ENCODE measurements at places on chromosomes 6 and 20. TPM values are rescaled to one million over a fixed set of nuclear protein-coding genes. Genes with fewer than 3 reads are reported as not detected.

Gene TMC2
- total RNA-seq: not detected

- H3K4me1 ChIP-seq: peaks cover 49% of the 10 kb centered on the region
- H3K27me3 ChIP-seq: no peaks in the 10 kb centered on the region
- DNase-seq: peak; percentile 86
- H3K27ac ChIP-seq: no peak overlapping the region
These were observed 15.0 kb downstream of the ZNF217 start for GRCh38 chr20:53578492-53579222.

GRCh38 chr20:34791289-34792020 is 34.0 kb downstream of the NCOA6 start:
- no peak overlapping the region for H3K4me3 ChIP-seq
- no peak overlapping the region for H3K27ac ChIP-seq
- no peak for DNase-seq

DNA sequence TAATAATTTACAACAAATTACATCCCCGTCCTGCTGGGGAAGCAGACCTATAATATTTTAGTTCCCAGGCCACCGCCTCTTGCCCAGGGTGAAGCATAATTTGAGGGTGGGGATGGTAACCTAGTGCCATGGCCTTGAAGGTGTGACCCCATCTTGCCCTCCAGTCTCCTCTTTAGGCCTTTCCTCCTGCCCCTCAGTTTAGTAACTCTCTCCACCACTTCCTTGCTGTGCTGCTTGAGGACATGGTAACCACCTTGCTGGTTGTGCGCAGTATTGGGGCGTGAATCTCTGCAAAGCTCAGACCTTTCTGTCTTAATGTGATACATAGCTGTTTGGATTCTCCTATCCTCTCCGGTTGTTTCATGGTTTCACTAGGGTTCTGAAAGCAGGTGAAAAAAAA is 16.6 kb downstream of the SNX9 start:
- no peak overlapping the region for H3K4me3 ChIP-seq
- no peak overlapping the region for H3K27ac ChIP-seq
- H3K27me3 ChIP-seq: no peaks in the 10 kb centered on the region
- DNase-seq: no peak
- H3K36me3 ChIP-seq: no peaks in the 10 kb centered on the region

DNA sequence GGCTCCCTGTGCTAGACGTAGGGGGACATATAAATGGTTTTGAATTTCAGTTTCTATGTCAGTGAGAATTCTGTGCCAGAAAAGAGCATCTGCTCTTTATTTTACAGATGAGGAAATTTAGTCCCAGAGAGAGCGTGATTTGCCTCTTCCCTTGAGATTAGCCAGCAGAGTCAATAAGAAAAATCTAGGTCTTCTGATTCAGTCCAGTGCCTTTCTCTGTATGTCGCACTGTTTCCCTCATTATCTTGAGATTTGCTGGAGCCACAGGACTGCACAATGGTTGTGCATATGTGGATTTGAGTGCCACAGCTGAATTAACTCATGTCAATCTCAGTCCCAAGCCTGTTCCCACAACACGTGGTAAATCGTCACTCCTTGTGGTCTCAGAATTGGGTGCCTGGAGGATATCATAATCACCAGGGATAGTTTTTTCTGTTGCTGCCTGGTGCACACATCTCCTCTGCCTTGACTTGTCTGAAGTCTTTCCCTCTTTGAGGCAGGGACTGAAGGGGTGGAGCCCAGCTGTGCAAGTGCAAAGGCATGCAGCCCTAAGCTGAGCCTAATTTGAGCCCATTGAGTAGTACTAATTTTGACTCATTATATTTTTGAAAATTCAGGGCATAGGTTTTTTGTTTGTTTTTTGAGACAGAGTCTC is 276.7 kb downstream of the SOX4 start:
- no peak overlapping the region for H3K4me3 ChIP-seq
- no peaks in the 10 kb centered on the region for H3K27me3 ChIP-seq
- H3K4me1 ChIP-seq: no peaks in the 10 kb centered on the region
- no peak overlapping the region for H3K27ac ChIP-seq
- DNase-seq: no peak

Gene CPXM1
- total RNA-seq: 4.9 TPM

DNA sequence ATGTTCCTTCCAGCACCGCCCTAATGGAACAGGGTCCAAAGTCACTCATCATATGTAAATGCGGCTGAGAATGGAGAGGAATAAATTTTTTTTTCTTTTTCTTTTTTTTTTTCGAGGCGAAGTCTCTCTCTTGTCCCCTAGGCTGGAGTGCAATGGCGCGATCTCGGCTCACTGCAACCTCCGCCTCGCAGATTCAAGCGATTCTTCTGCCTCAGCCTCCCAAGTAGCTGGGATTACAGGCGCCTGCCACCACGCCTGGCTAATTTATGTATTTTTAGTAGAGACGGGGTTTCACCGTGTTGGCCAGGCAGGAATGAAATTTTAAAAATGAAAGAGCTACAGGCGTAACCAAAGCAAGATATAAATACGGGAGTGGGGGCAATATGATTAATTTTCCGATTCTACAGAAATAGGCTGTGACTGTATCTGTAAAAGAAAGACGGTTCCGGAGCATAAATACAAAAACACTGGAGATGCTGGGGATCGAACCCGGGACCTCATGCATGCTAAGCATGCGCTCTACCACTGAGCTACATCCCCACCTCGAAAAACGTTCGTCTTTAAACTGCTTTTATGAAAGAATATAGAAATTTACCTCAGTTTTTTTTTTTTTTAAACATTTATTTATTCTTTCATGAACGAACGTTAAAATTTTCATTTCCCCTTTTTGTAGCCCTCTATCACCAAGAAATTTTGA is 132.2 kb downstream of the GPX5 start:
- peaks cover 9% of the 10 kb centered on the region for H3K4me1 ChIP-seq
- peak; percentile 69 for DNase-seq
- no peak overlapping the region for H3K4me3 ChIP-seq
- no peaks in the 10 kb centered on the region for H3K36me3 ChIP-seq
- no peaks in the 10 kb centered on the region for H3K27me3 ChIP-seq
- no peak overlapping the region for H3K27ac ChIP-seq

- no peaks in the 10 kb centered on the region for H3K27me3 ChIP-seq
- no peak for DNase-seq
- no peak overlapping the region for H3K4me3 ChIP-seq
- no peak overlapping the region for H3K27ac ChIP-seq
- no peaks in the 10 kb centered on the region for H3K4me1 ChIP-seq
- no peaks in the 10 kb centered on the region for H3K36me3 ChIP-seq
These were observed 218.3 kb upstream of the FLRT3 start for GRCh38 chr20:14555676-14556075.

DNA sequence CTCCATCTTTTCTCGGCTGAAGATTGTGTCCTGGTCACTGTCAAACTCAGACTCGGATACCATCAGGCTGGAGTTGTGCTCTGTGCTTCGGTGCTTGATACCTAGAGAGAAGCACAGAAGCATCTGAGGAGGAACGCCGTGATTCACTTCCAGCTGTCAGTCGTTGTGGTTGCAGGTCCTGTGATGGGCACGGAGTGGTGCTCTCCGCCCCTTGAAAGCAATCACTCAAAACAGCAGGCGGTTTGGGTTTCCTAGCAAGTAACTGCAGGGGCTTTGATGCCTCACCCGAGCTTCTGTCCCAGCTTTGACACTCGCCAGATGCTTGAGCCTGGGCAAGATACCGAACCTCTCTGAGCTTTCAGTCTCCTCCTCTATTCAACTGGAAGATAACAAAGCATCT is 52.5 kb downstream of the ALDH5A1 start:
- H3K36me3 ChIP-seq: no peaks in the 10 kb centered on the region
- DNase-seq: no peak
- H3K27ac ChIP-seq: no peak overlapping the region
- H3K27me3 ChIP-seq: no peaks in the 10 kb centered on the region
- no peaks in the 10 kb centered on the region for H3K4me1 ChIP-seq
- no peak overlapping the region for H3K4me3 ChIP-seq

DNA sequence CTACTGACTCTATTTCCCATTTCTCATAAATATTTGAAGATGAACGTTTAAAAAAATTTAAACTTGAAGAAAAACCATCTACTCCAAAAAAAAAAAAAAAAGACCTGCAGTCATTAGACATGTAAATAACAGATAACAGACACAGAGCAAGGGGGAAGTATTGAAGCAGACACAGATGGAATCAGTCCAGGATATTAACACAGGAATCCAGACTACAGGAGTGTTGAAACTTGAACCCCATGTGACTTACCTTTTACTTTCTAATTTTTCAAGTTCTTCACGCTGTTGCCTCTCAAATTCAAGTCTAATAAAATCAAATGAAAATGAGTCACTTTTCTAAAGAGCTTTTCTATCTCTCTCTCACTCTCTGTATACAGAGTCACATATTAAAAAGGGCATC is 191.8 kb downstream of the KIF16B start:
- H3K4me1 ChIP-seq: no peaks in the 10 kb centered on the region
- no peaks in the 10 kb centered on the region for H3K27me3 ChIP-seq
- H3K4me3 ChIP-seq: no peak overlapping the region
- H3K27ac ChIP-seq: no peak overlapping the region
- H3K36me3 ChIP-seq: peaks cover 3% of the 10 kb centered on the region
- no peak for DNase-seq

DNA sequence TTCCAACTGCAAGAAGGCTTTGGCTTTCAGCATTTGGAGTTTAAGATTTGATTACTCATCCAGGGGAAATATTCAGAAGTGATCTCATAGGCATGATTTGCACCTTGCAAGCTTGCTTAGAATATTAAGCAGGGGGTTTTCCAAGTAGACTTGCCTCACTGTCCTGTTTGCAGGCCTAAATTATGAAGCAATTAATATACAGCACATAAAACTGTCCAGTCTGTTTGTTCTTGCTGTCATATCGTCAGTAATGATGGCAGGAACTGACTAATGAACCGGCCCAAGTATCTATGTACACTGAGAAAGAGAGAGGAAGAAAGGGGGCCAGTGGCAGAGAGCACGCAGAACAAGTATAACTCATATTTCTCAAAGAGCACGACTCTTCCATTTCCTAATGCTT is 212.5 kb upstream of the SUPT3H start:
- peak overlapping the region; percentile 42 for H3K27ac ChIP-seq
- DNase-seq: no peak
- peaks cover 17% of the 10 kb centered on the region for H3K4me1 ChIP-seq
- H3K27me3 ChIP-seq: no peaks in the 10 kb centered on the region
- no peaks in the 10 kb centered on the region for H3K36me3 ChIP-seq

GRCh38 chr6:146985111-146985510 is 219.1 kb upstream of the STXBP5 start:
- no peak overlapping the region for H3K27ac ChIP-seq
- no peak overlapping the region for H3K4me3 ChIP-seq
- H3K4me1 ChIP-seq: no peaks in the 10 kb centered on the region
- H3K36me3 ChIP-seq: no peaks in the 10 kb centered on the region
- DNase-seq: no peak

- H3K4me3 ChIP-seq: no peak overlapping the region
- H3K27ac ChIP-seq: no peak overlapping the region
- peaks cover 33% of the 10 kb centered on the region for H3K4me1 ChIP-seq
- no peaks in the 10 kb centered on the region for H3K36me3 ChIP-seq
- DNase-seq: peak; percentile 85
These were observed 282.1 kb downstream of the UST start for GRCh38 chr6:149028767-149029405.

Gene SUMO4
- total RNA-seq: 1.3 TPM

GRCh38 chr6:142292166-142292924 is 9.5 kb upstream of the ADGRG6 start:
- H3K27me3 ChIP-seq: no peaks in the 10 kb centered on the region
- H3K27ac ChIP-seq: no peak overlapping the region
- no peak for DNase-seq
- H3K4me3 ChIP-seq: no peak overlapping the region
- H3K4me1 ChIP-seq: no peaks in the 10 kb centered on the region

DNA sequence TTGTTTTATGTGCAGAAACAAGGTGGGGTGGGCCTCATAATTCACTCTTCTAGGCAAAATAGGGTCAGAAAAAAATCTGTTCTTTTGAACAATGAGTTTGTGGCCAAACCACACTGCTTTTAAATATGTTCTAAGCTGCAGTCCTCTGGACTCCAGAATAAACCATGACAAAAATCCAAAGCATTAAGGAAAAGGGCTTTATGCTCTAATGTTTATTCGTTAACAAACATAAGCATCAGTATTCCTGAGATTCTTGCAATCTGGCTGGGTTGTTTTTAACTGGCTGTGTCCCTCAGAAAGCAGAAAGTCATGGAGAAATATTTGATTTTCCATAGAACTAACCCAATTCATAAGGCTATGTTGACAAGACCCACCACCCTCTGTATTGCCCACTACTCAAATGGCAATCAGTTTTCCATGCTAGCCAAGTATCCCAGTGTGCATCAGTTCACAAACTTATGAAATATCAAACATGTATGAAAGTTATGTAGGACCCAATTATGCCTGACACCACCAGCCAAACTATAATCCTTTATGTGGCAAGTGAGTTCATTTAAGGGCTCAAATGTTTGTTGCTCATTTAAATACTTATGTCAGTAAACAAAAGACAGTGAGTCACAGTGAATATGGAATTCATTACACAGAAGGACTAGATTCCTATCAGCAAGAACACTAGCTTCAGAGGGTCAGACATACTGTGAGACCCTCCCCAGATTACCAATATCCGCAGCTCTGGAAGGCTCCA is 45.1 kb downstream of the PKHD1 start:
- H3K4me3 ChIP-seq: no peak overlapping the region
- peaks cover 7% of the 10 kb centered on the region for H3K4me1 ChIP-seq
- H3K27me3 ChIP-seq: no peaks in the 10 kb centered on the region
- no peak for DNase-seq

Gene FILIP1
- total RNA-seq: 3.0 TPM

Gene LAMA4
- 10.6 TPM for total RNA-seq

Gene CLPSL2
- total RNA-seq: not detected

GRCh38 chr6:48996461-48997119 is 466.5 kb downstream of the MMUT start:
- DNase-seq: no peak
- H3K4me1 ChIP-seq: no peaks in the 10 kb centered on the region
- no peak overlapping the region for H3K27ac ChIP-seq
- H3K4me3 ChIP-seq: no peak overlapping the region
- no peaks in the 10 kb centered on the region for H3K36me3 ChIP-seq

GRCh38 chr6:19042420-19042819 is 655.3 kb downstream of the RNF144B start:
- H3K4me1 ChIP-seq: no peaks in the 10 kb centered on the region
- no peaks in the 10 kb centered on the region for H3K27me3 ChIP-seq
- no peak overlapping the region for H3K4me3 ChIP-seq
- H3K27ac ChIP-seq: no peak overlapping the region
- DNase-seq: no peak
- H3K36me3 ChIP-seq: no peaks in the 10 kb centered on the region

GRCh38 chr6:15888798-15889772 is 226.3 kb upstream of the DTNBP1 start:
- H3K27ac ChIP-seq: no peak overlapping the region
- H3K36me3 ChIP-seq: no peaks in the 10 kb centered on the region
- no peak for DNase-seq
- no peaks in the 10 kb centered on the region for H3K4me1 ChIP-seq

DNA sequence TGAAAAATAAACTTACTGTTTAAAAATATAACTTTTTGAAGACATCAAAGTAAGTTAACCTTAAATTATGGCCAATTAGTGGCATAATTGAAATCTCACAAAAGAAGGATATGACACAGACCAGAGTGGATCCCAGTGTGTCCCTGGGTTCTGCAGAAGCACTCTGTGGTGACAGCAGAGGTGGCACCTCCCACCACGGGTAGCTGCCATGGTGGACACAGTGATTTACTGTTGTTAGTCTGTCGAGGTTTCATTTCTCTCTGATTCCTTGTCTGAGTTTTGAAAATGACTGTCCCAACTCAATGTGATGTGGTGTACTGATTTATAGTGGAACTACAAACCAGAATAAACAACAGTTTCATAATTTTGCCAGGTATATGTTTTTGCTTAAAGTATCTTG is 76.5 kb downstream of the TULP4 start:
- no peaks in the 10 kb centered on the region for H3K36me3 ChIP-seq
- peaks cover 8% of the 10 kb centered on the region for H3K4me1 ChIP-seq
- no peak for DNase-seq
- H3K4me3 ChIP-seq: no peak overlapping the region
- no peaks in the 10 kb centered on the region for H3K27me3 ChIP-seq
- H3K27ac ChIP-seq: no peak overlapping the region
